Inflammatory macrophage treated with lipopolysaccharide for 4 hours (primary cell): ENCODE measurements at places on chromosomes 12 and 14.

DNA sequence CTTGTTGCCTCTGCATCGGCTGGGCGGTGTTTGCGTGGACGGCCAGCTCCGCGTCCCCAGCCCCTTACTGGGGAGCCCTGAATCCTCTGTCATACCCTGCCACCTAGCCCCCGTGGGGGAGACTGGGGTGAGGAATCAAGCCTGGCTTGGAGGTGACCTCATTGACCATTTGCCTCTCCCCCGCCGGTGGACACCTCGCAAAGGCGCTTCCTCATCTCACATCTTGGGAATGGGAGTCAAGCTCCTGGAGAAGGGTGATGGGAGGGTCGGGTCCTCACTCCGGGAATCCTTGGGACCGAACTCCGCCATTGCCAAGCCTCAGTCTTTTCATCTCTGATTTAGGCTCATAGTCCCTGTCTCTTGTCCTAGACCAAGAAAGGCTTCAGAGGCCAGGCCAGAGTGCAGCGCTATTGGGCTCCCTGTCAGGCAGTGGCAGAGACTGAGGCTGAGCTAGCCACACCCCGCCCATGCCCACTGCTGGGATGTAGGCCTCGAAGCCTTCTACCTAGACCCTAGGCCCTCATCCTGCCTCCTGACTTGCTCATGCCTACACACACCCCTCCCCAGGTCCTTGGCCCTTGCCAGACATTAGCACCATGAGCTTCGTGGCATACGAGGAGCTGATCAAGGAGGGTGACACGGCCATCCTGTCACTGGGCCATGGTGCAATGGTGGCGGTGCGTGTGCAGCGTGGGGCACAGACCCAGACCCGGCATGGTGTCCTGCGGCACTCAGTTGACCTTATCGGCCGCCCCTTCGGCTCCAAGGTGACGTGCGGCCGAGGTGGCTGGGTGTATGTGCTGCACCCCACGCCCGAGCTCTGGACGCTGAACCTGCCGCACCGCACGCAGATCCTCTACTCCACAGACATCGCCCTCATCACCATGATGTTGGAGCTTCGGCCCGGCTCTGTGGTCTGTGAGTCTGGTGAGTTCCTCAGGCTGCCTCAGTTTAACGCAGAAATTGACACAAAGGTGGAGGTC, 678 bp downstream of the TRMT61A start:
- DNase-seq: no peak

DNA sequence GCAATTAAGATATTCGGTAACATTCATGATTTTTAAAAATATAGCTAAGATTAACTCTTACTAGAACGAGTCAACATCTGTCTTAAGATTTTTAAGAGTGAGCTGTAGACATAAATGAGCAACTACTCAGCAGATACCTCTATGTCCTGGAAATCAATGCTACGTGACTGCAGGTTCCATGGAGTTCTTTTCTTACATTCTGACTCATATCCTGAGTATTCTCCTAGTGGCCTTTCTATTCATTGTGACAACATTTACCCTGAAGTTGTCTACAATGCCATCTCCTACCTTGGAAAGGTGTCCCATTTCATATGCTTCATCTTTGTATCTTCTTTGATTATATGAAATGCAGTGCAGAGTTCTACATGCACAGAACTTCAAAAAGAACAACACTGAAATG, 59.9 kb downstream of the PKP2 start:
- DNase-seq: no peak

- no peak for DNase-seq
These were observed 6.4 kb upstream of the BRF1 start for GRCh38 chr14:105307052-105307727.

DNA sequence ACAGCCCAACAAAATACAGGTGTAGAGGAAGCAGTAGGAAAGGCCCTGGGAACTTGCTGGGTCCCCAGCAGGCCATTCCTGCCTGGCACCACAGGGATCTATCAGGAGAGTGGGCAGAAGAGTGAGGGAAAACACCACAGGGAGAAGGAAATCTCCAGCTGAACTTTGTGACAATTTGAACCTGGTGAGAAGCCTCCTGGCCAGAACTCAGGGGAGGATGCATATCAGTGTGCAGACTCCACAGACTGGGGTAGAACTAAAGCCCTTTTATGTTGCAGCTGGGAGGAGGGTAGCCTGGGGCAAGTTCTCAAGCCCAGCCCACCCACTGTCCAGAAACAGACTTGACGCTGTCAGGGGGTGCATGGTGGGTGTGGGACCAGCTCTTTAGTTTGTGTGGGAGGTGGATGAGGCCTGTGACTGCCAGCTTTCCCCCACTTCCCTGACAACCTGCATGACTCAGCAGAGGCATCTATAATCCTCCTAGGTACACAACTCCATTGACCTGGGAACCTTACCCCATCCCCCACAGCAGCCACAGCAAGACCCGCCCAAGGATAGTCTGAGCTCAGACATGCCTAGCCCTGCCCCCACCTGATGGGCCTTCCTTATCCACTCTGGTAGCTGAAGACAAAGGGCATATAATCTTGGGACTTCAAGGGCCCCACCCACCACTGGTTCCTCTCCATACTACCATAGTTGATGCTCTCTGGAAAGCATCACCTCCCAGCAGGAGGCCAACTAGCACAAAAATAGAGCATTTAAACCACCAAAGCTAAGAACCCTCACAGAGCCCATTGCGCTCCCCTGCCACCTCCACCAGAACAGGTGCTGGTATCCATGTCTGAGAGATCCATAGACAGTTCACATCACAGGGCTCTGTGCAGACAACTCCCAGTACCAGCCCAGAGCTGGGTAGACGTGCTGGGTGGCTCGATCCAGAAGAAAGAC, 28.9 kb downstream of the PNN start:
- DNase-seq: no peak

GRCh38 chr14:38522724-38523123, 266.8 kb upstream of the CLEC14A start:
- DNase-seq: no peak
